NCI-H2171 (cell line): ENCODE measurements at places on chromosomes 6 and 20.

DNA sequence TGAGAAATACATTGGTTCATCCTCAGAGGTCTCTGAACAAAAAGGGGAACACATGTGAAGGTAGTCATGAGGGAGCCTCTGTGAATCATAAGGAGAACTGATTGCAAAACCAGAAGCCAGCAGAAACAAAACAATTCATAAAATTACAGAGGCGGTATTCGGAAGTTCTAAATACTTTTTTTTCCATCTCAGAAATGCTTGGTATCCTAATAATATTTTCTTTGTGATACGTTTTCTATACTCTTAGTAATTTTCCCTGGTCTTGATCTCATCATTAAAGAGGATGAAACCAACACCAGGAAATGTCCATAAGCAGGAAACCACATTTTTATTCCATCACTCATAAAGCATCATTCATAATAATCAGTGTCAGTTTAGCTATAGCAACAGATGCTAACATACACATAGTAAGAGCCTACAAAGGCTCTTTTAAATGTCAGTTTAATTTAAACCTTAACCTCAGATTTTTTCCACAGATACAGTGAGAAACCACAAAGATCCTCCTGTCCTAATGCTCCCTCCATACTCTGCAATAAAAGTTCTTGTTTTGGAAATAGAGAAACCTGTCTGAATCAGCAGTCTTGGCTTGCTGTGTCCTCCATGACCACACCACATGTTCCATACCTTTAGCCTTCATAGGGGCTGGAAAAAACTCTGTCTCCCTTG lies 29.2 kb downstream of the SGK1 start:
- no peak for DNase-seq

DNA sequence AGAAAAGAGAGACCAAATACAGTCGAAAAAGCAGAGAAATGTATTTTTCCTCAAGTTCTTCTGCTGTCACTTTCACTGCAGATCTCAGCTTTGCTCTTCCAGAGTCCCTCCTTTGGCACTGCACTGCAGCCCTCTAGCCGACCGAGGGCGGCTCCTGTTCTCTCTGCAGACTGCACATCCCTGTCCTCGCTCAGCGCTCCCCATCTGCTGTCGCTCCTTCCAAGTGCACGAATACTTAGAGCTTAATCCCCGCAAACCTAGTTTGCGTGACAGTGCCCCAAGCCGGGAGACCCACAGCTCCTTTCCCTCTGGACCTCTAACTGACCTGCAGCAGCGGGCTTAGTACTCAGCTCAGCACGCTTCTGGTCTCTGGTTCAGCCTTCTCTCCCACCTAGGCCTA lies 15.2 kb downstream of the RPP21 start:
- DNase-seq = no peak

- no peak for DNase-seq
Observed at GRCh38 chr20:11813106-11813890, 104.4 kb upstream of the BTBD3 start.

DNA sequence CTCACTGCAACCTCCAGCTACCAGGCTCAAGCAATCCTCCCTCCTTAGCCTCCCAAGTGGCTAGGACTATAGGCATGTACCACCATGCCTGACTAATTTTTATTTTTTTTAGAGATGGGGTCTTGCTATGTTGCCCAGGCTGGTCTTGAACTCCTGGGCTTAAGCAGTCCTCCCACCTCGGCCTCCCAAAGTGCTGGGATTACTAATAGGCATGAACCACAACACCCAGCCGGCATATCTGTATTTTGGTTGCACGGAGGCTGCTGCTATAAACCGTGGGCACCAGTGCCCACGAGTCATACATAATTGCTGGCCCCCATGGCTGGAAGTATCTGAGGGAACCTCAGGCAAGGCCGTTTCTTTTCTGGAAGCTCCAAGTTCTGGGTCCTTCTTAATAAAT lies 18.3 kb upstream of the ADRM1 start:
- DNase-seq = no peak

GRCh38 chr20:2815242-2815900 lies 584 bp downstream of the C20orf141 start:
- no peak for DNase-seq

GRCh38 chr20:58890518-58891085 lies 38.1 kb downstream of the GNAS start:
- peak; percentile 87 for DNase-seq

GRCh38 chr6:9405825-9406224 lies 970.5 kb upstream of the SLC35B3 start:
- DNase-seq = no peak

GRCh38 chr6:111520524-111520923 lies 37.5 kb upstream of the REV3L start:
- no peak for DNase-seq

DNA sequence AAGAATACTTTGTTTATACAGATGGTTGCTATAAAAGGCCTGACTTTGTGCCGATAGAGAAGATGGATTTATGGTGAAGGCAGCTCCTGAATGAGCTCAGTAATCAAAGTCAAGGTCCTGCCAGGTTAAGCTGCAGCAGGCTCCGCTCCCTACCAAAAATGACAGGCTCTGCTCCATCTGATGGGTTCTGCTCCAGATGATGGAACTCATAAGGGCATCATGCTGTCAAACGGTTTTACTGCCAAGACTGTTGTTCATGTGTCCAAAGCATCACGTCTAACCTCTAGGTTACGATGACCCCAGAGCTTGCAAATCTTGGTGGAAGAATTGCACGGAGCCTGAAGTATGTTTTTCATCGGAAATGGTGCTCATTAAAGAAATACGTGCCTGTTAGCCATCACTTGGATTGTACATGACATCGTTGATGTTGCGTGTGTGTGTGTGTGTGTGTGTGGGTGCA lies 19.2 kb upstream of the PTGIS start:
- no peak for DNase-seq

GRCh38 chr6:166675736-166676135 lies 48.7 kb upstream of the RPS6KA2 start:
- no peak for DNase-seq

GRCh38 chr6:150490586-150490985 lies 109.1 kb upstream of the PLEKHG1 start:
- DNase-seq = no peak

- DNase-seq = no peak
Observed at GRCh38 chr6:157420497-157420896, 39.5 kb downstream of the ZDHHC14 start.

DNA sequence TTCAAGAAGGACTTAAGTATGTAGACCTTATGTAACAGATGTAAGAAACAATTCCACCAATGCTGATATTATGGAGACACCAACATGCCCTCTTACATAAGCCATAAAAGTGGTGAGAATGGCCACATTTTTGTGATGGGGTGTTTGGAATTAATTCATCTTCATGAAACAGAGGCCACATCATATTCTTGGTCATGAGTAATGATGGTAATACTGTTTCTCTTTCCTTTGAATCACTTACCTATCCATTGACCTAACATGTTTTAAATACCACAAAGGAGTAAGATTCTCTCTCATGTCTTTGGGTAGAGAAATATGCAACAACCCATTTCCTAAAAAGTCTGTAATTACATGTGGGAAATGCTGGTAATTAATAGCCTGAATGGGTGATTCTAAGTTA lies 545.4 kb upstream of the FLRT3 start:
- DNase-seq = no peak

DNA sequence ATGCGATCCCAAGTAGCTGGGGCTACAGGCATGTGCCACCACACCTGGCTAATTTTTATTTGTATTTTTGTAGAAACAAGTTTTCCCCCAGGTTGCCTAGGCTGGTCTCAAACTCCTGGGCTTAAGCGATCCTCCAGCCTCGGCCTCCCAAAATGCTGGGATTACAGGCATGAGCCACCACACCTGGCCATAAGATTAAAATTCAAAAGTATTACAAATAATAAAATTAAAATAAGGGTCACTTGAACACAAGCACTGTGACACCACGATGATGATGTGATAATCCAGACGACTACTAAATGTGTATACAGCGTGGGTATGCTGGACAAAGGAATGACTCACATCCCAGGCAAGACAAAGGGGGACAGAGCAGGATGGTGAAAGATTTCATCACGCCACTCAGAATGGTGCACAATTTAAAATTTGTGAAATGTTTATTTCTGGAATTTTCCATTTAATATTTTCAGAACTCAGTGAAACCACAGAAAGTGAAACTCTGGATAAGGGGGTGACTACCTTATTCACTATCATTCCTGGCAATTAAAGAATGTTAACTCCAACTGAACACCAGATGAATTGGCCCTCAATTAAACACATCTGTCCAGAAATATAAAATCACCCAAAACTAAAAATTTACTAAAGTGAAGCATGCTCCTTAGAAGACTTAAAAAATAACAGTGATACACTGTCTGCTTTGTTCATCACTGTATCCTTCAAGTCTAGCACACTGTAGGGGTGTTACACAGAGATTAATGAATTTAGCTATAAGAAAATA lies 13.1 kb downstream of the B4GALT5 start:
- no peak for DNase-seq

DNA sequence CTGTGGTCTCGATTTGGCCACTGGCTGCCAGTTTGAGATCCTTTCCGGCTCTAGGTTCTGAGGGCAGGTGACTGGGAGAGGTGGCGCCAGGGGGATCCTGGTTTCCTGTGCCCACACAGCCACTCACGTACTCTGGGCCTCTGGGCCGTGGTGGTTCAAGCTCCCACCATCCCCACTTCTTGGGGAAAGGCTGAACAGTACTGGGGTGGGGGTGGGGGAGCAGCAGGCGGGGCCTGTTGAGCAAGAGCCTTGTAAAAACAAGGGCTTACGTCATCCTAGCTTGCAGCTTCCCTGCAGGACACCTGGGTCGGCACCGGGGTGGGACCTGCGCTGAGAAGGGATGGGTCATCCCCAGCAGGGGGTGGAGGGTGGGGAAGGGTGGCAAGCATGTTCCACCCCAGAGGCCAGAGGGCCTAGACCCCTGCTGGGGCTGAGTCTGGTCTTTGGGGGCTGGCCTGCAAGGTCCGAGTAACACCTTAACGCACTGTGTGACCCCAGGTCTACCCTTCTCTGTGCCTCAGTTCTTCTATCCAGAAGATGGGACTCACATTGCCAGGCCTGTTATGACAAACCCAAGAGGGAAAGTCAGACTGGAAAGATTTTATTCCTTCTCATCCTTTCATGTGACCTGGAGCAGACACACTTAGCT lies 3.1 kb upstream of the CEBPB start:
- no peak for DNase-seq

DNA sequence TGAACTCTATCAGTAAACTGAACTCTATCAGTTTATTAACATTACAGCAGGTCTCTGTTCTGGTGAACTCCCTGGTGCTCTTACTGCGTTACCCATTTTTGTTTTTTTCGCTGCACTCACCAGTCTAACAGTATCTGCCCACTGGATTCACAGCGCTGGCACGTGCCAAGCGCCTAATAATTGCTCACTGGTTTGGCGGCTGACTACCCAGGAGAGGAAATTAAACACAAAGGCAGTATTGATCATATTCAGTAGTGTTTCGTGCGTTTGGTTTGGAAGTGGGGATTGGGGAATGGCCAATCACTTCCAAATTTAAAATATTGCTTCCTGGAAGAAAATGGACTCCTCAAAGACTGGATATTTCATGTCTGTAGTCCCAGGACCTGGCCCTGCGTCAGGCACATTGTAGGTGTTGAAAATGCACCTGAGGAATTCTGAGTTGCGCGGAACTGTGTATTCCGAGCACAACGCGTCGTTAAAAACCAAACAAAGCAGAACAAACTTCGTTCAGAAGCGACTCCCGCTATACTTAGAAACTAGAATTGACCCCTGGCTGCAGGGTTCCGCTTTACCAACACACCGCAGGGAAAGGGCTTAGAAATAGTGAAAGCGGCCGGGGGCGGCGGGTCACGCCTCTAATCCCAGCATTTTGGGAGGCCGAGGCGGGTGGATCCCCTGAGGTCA lies 1.1 kb upstream of the RPS12 start:
- DNase-seq = peak; percentile 25

GRCh38 chr6:103027271-103027931 lies 1633.9 kb downstream of the GRIK2 start:
- no peak for DNase-seq

DNA sequence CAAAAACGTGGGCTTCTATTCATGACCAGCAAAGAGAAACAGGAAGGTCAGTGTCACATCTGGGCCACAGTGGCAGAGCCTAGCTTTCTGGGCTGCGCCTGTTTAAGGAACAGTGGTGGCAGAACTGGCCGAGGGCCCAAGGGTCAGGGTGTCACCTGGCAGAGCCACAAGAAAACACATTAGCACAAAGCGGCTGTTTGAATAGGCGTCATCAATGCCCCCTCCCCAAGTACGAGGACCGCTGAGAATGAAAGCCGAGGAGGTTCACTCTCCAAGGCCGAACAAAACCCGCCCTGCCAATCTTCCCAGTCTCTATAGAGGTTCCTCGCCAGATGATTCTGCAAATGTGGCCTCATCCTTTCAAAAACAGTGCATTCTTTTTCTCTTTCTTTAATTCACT lies 125.2 kb upstream of the TRAF3IP2 start:
- no peak for DNase-seq

GRCh38 chr20:57439432-57439831 lies 48.2 kb downstream of the RBM38 start:
- DNase-seq = no peak

DNA sequence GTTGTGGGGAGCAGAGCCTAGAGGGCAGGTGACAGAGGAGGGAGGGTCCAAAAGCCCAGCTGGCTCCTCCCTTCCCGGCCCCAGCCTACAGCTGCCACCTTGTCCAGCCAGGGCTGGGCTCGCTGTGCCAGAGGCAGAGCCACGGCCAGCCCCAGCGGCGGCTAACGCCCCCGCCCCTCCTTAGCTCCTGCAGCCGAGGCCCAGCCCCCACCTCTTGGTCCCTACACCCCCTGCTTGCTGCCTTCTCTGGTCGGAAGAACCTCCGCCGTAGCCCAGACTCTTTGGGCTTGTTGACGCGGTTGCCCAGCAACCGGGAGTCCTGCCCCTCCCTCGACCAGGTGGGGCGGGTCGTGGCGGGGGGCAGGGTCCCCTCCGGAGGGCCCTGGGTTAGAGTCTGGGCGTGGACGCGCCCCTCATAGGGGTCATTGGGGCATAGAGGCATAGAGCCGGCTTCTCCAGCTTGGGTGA lies 521 bp upstream of the LKAAEAR1 start:
- DNase-seq = no peak

DNA sequence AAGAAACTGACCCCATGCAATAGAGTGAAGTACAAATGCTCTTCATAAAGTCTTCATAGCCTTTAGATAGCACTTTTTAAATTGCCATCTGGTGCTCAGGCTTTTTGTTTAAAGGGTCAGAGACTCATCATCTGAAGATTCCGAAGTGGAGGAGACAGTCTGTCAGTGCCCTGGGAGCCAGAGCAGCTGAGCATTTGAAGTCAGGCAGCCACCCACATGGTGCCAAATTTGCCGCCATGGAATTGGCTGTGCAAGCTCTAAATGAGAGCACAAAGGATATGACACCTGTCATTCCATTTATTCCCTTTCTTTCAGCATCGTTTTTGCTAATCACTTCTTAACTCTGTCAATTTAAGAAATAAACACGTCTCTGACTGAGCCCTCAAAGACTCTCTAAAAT lies 32.8 kb upstream of the CEP162 start:
- DNase-seq = no peak

DNA sequence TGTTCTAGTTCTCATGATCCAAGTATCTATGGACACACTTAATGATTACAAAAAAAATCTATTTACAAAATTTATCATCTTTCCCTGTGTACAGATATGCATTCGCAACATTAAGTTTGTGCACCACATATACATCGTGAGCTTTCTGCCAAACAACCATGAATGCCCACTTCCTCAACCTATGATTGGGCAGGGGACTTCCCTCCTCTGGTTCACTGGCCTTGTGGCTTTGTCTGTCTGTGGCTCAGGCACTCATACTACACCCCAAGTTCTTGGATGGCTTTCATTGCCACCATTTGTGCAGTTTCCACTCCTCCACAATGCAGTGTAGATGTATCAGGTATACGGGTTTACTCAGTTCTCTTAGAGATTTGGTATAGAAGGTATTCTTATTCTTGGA lies 74.9 kb downstream of the HS3ST5 start:
- DNase-seq = no peak

- DNase-seq = no peak
Observed at GRCh38 chr20:1934721-1935573, 39.7 kb downstream of the SIRPA start.
